ENCODE measurements at places on chromosomes 5 and 9.

DNA sequence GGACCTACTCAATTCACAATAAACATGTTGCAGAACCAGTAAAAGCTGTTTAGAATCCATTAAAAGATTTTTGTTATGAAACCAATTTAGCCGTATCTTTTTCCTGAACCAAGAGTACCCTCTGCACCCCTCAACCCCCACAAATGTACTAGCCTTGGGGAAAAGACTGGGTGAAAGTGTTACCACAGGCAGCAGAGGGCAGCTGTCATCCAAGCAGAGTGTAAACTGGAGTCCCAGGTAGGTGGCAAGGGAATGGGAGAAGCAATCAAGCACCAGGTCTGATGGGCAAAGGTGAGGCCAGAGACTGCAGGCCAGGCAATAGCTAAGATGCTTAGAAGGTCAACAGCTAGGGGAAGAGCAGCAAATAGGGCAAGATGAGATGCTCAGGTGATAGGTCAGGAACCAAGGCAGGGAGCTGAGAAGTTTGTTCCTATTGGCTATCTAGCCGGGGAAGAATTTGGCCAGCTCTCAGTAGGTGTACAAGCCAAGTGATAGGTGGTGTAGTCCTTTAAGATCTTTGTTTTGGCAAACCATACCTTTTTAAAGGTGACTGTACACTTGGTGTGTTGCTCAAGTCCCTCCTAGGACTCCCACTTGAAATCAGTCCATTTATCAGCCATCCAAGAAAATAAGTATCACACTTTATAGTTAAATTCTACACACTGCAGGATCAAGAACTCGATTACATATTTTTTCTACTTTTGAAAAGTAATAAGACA is 77.8 kb upstream of the CCDC112 start:
- no peak for DNase-seq

DNA sequence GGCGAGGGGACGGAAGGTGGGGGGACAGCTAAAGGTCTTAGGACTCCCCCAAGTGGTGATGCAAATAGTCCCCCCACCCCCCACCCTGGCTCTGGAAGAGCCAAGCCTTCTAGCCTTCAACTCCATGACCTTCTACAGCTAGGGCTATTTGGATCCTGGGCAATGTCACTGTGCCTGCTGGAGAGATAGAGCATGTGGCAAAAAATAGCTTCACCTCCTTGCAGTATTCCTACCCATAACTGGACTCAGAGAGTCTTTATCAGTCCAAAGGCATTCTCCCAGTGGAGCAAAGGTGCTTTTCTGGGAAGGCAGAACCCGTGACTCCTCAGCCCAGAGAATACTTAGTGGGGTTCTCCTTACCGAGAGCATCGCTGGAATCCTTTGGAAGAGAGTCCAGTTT is 48.9 kb upstream of the PPARGC1B start:
- no peak for DNase-seq

- no peak for DNase-seq
Measured at GRCh38 chr5:51001227-51001923, 334.9 kb downstream of the PARP8 start.

- DNase-seq: no peak
Measured at GRCh38 chr5:101278011-101278687, 375.1 kb upstream of the ST8SIA4 start.

DNA sequence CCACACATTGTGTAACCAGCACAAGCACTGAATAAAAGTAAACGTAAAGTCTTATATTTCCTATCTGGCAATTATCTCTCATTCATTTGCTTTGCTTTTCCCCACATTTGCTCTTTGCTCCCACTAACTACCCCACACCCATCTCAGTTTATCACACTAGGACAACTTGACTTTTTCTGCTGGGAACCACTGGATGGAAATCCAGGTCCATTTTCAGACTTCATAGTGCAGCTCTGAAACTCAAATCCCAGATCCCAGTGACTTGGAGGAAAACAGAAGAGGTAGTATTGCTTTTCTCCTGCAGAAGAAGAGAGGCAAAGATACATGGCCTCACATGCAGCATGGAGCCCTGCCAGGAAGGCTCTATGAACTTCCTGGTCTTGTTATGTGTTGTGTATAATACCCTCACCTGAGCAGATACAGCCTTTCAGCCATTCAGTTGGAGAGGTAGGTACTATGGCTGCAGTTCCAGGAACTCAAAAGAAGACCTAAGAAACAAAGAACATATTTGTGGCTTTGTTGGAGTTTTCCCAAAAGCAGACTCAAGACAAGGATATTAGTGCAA is 90.0 kb upstream of the NIPBL start:
- DNase-seq: no peak

DNA sequence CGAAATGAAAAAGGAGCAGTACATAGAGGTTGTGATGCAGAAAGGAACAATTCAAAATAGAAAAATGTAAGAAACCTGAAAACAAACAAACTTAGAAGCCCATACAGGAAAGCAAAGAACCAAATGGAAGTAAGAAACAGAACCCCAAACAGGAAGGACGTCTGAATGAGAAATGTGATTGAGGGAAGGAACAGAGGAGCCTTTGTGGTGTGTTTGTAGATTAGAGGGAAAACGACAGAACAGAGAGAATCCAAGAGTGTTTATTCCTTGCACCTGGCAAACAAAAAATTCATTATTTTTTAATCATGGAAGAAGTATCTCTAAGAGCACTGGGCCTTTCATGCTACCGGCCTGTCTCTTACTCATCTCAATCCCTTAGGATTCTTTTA is 67.8 kb upstream of the ZSWIM6 start:
- no peak for DNase-seq

GRCh38 chr5:34452170-34452828 is 203.8 kb upstream of the RAI14 start:
- DNase-seq: peak; percentile 10

DNA sequence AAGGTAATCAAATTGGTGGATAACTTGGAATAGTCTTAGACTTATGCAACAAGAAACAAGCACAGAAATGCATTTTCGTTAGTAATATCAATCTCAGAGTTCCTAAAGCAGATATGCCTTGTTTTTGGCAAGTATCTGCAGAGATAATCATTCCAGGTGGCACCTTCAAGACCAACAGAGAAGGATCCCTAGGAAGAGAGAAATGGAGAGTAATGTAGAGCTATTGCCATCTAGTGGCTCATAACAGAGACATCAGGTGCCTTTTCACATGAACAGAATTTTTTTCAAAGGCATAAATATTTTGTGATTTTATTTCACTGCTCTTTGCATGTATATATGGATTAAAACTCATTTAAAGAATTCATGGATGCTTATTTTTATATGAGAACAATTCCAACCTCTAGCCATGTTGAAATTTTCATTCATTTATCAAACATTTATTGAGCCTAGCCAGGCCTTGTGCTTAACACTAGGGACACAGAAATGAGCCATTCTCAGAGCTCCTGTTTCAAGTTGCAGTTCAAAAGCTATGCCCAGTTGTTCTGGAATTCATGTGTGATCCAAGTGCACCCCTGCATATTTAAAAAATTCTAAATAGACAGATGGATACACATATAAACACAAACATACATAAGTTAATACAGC is 117.5 kb upstream of the OR13F1 start:
- DNase-seq: peak; percentile 29
